Skin of body (tissue), 3 donors: ENCODE measurements at places on chromosomes 1 and 21. TPM values are rescaled to one million over a fixed set of nuclear protein-coding genes. Genes with fewer than 3 reads are reported as not detected.

PCBP3 gene
- total RNA-seq: 3.4 TPM

ZBTB40 gene
- total RNA-seq: 11.2 TPM

OR14I1 gene
- not detected for total RNA-seq

PRR9 gene
- total RNA-seq: 187 TPM

LRRC42 gene
- total RNA-seq: 22.9 TPM

ZFP69 gene
- total RNA-seq: 3.0 TPM

LY9 gene
- 0.89 TPM for total RNA-seq

SLC9C2 gene
- not detected for total RNA-seq

LCE1D gene
- 1.4 TPM for total RNA-seq

MAP10 gene
- 2.4 TPM for total RNA-seq
